ENCODE measurements at places on chromosomes 2 and 18.

- DNase-seq = no peak
Observed at GRCh38 chr2:8133913-8134472, 547.9 kb upstream of the ID2 start.

DNA sequence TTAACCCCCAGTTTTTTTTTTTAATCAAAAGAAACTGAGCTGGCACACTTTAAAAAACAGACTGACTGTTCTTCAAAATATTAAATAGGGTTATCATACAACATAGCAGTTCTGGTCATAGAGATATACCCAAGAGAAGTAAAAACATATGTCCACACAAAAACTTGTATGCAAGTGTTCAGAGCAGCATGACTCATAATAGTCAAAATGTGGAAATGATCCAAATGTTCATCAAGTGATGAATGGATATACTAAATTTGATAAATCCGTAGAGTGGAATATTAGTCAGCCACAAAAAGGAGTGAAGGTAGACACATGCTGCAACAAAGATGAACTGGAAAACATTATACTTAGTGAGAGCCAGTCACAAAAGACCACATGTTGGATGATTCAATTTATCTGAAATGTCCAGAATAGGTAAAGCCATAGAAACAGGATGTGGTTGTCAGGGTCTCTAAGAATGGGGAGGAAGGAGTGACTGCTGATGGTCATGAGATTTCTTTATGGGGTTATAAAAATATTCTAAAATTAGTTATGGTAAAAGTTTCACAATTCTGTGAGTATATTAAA, 5.1 kb downstream of the SMIM21 start:
- DNase-seq = no peak

DNA sequence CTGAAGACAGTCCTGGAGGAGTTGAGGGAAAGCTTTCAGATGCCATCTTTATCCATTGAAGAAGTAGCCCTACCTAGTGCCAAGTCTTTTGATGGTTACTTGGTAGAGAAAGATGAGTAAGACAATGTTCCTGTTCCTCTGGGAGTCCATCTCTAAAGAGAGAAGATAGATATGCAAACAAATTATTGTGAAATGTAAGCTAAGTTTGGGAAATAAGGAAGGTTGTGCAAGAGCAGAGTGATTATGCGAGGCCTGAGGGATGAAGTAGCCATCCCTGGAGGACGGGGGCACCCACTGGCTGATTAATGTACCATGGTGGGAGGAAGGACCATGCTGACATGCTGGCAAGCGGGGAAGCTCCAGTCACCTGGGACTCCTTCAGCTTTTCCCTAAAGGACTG, 994 bp upstream of the DTNA start:
- no peak for DNase-seq

GRCh38 chr2:195795879-195796278, 138.9 kb downstream of the SLC39A10 start:
- DNase-seq = no peak

DNA sequence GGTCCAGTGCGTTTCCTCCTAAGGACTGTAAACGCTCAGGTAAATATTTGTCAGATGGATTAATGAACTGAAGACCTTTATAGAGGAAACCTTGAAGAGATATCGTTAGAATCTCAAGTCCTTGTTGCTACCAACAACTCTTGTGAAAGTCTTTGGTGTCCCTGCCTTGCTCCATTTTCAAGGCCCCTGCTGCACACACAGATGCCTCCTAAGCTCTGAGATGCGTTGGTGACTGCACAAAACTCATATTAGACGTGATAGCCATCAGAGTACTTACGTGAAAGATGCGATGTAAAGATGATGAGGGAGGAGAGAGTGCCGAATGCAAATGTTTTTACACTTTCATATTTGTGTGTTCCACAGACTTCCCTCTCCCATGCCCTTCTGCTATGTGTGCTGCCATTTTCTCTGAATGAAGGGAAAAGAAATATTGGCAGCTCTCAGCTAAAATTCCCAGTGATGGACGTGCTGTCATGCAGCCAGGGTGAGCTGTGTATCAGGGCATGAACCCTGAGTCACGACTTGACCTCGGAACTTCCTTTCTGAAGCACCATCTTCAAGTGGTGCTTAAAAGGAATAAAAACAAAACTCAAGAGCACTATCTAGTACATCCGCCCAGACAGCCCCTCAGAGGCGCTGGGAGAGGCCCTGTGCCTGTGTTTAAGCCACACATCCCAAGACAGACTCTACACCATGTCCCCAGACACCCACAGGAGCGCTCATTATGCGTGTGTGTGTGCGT, 117.4 kb downstream of the FAM210A start:
- no peak for DNase-seq

DNA sequence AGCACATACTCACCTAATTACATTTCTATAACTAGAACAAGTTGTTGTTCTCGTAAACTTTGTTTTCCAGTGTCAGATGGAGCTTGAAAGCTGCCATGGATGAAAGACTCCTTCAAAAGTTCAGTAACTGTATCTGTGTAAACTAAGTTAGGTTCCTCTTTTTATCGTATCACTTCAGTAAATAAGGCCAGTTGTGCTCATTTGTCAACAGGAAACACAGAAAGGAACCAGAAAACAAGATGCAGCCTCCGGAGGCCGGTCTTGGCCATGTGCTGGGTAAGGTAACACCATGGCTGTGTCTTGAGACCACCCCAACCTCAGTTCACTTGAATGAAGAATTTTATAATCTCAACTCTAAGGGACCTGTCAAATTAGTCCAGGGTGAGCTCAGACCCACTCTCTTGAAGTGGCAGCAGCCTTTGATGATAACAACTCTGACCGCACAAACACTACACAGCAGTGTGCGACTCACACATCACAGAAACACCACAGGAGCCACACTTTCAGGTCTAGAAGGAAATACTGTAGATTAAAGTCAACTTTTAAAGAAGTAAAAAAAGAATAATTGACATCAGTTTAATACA, 213.8 kb downstream of the AFF3 start:
- no peak for DNase-seq

DNA sequence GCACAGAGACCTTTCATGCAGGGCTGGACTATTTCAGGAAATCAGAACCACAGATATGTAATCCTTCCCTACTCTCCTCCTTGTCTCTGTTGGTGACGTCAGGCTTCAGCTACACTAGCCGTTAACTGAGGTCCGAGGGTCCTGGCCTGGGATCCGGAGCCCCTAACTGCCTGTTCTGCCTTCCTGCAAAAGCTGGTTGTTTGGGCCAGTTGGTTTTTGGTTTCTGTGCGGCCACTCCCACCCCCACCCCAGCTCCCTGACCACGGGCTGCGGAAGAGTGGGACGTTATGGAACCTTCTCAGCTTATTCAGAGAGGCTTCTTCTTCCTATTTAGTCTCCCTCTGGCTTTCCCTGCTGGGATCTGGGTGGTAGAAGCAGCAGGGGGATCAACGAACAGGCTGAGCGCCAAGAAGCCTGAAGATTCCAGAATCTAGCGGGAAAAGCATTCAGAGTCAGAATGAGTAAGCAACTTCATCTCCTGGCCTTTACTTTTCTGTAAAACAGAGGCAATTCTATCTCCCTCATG, 49.3 kb upstream of the ROCK2 start:
- no peak for DNase-seq

- DNase-seq = peak; percentile 24
Observed at GRCh38 chr2:134207589-134208209, 46.2 kb upstream of the MGAT5 start.

GRCh38 chr2:12169721-12170120, 423.3 kb downstream of the LPIN1 start:
- no peak for DNase-seq

- no peak for DNase-seq
Observed at GRCh38 chr2:169664978-169665930, 29.0 kb downstream of the CFAP210 start.

DNA sequence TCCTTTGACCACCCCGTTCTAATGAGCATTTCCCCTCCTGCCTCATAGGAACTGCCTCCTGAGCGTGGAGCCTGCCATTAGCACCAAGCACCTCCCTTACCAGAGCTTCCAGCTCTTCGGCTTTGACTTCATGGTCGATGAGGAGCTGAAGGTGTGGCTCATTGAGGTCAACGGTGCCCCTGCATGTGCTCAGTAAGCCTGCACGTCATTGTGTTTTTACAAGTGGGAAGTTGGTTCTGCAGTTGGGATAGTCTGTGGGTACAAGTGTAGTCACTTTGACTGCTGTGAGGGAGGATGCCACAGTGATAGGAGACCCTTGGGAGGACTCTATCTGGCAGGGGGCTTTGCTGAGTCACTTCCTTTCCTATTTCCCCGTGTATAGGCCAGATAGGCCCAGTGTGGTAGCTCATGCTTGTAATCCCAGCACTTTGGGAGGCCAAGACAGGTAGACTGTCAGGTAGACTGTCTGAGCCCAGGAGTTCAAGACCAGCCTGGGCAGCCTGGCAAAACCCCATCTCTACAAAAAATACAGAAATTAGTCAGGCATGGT, 22.0 kb upstream of the POLR1B start:
- no peak for DNase-seq

GRCh38 chr2:164023896-164024295, 288.1 kb upstream of the FIGN start:
- DNase-seq = no peak

GRCh38 chr2:4412637-4413187, 709.3 kb downstream of the DCDC2C start:
- no peak for DNase-seq

DNA sequence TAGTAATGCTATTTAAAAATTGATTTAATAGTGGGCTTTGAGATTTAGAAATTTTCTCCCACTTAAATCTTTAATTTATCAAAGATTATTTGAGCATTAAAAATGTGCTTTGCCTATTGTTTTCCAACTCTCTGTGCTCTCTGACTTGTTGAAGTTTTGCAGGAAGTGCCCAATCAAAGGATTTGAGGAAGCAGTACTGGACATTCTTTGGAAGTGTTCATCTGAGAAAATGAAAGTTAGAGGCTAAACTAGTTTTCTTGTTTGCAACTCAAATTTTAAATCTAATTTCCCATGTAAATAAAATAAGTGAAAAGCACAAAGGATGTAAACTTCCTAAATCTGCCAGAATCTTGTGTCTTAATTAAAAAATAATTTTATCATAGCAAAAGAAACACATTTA, 89.1 kb downstream of the CAMKMT start:
- no peak for DNase-seq

GRCh38 chr2:111957872-111958354, 59.5 kb downstream of the MERTK start:
- DNase-seq = no peak

DNA sequence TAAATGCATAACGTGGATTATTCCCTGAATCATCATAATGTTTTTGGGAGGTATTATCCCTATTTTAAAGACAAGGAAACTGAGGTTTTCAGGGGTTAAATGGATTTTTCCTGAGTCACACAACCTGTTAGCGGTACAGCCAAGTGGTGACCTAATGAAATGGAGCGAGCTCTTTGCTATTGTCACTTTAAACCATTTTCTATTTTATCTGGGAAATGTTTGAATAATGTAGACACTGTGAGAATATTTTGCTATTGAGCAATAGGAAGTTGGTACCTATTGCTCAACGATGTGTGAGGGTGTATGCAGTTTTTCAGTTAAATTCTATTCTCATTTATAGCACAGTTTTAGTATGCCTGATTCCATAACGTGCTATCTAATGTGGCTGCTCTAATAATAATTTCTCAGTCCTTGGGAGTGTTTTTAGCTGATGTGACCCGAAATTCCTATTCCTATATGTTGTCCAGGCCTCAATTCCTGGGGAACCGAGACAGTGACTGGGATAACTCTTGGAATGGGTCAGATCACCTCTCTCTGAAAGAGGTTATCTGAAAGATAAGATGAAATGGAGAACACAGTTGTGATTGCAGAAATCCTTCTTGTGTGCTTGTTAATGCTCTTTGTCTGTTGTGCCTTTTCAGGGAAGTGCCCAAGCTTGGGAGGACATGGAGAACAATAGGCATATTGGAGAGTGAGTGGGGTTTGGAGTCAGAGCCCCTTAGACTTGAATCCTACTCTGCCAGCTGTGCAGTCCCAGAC, 38.4 kb downstream of the ABCB11 start:
- DNase-seq = no peak

DNA sequence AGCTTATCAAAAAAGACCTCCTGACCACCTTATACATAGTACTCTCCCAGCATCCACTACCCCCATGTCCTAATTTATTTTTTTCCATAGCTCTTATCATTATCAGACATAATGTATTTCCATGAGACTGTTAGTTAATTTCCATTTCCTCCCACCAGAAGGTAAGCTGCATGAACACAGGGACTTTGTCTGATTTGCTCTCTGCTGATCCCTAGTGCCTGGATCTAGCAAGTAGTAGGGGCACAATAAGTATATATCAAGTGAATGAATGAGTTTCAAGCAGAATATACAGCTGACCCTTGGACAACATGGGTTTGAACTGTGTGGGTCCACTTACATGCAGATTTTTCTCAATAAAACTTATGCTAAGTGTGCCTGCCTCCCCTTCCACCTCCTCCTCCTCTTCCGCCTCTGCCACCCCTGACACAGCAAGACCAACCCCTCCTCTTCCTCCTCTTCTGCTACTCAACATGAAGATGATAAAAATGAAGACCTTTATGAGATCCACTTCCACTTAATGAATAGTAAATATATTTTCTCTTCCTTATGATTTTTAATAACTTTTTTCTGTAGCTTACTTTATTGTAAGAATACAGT, 53.8 kb downstream of the CTAGE1 start:
- DNase-seq = no peak

DNA sequence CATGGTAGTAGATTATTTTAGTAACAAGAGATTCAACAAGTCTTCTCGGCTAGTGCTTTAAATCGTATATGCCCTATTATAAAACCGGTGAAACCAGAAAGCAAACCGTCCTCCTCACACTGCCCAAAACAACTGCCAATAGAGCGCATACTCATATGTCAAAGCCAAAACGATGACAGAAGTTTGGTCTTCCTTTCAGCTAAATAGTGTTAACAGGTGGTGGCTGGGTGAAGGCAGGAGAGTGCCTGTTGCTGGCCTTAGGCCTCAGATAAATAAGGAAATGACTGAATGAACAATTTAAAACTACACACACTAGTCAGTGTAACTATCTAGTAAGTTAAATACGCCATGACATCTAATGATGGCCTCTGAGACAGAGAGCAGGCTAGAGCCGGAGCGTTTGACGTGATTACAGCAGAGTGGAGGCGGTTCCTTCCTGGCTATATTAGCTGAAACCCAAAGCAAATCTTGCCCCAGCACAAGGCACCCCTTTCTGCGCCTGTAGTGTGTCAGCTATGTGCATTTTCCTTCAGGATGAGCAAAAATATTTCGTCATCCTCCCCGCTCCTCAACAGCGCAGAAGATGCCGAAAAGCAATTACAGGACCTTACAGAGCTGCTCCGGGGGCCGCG, 1.6 kb downstream of the LONRF2 start:
- DNase-seq = no peak

DNA sequence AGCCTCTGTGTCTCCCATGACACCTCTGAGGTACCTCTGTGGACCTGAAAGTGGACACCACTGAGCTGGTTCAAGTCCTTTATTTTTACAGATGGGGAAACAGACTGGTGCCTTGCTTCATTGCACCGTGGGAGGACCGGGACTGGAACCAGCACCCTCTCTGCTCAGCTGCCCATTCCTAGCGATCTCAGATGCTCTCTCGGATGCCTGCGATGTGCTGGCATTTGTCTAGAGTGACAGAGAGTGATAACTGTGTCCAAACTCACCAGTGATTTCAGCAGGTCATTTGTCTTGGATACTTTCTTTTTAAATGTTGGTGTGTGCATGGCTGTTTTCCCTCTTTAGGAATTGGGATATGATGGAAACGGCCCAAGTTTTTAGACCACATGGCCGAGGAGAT, 30.1 kb upstream of the LYPD6B start:
- DNase-seq = no peak

Data from stimulated activated CD8-positive, alpha-beta memory T cell treated with anti-CD3 and anti-CD28 coated beads, Interleukin-2, amount 100 ng/mL, for 1 hour (primary cell).